ENCODE measurements at places on chromosomes 6 and 20.

- DNase-seq = no peak
These were observed 41.2 kb downstream of the SLX4IP start for GRCh38 chr20:10476319-10476724.

DNA sequence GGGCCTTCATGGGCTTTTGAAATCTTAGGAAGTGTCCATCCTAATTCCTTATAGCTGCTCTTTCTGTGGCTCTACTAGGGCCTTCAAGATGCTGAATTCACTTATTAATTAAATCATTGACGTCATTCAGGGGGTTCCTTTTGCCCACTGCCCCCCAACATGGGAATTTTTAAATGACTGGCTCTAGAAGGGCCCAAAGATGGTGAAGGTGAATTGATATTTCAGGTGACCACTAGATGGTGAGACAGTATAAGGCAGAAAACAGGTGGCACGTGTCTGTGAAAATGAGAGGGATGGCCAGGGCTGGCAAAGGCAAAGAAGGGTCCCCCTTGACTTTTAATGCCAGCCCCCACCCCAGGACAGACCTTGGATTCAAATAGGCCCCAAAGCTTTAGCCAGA lies 11.8 kb downstream of the GNAS start:
- no peak for DNase-seq

- DNase-seq = no peak
These were observed 114.2 kb upstream of the LY86 start for GRCh38 chr6:6474170-6474920.

DNA sequence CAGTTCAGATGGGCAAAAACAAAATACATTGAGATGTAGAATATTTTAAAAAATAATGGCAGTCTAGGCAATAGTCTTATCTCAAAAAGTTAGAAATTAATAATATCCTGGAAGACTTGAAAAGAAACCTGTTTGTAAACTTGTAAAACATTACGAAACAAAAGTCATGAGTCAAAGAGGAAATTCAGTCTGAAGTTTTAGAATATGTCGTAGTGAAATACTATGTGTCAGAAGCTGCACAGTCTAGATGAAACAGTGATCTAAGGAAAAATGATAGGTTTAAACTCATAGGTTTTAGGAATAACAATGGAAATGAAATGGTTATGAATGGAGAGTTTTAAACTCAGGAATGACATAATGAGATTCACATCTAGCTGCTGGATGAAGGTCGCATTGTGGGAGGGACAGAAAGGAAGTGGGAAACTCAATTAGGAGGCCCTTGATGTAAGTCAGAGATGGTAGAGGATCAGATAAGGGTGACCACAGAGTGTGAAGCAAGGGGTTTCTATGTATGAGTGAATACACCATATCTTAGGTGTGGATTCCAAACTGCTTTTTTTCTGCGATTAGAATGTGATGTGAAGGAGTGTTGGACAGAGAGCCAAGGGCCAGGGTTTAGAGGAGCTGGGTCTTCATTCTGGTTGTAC lies 2.8 kb downstream of the SNRPB2 start:
- no peak for DNase-seq

DNA sequence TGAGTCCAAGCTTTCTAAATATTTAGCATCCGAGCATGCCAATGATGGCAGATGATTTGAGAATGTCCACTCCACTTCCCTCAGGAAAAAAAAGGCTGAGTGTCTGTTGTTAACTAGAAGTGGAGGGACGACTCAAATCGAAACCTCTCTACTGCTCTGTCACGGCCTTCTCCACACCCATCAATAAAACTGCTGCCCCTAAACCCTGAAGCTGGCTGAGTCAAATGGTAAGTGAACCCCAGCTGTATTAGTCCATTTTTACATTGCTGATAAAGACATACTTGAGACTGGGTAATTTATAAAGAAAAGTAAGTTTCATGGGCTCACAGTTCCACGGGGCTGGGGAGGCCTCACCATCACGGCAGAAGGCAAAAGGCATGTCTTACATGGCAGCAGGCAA lies 707.0 kb downstream of the QKI start:
- no peak for DNase-seq

DNA sequence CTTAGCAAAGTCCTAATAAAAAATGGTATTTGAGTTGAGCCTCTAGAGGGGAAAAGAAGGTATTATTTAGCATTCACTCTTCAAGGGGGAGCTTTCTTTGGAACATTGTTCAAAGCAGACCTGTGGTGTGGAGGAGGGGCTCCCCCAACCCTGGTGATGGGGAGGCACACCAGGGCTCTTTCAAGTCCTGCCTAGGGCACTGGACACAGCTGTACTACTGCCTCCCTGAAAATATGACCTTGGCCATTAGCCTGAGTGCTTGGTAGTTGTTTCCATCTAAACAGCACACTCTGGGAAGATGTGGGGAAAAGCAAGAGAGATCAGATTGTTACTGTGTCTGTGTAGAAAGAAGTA lies 215.1 kb upstream of the CNR1 start:
- DNase-seq = no peak

GRCh38 chr6:20447157-20447556 lies 45.5 kb downstream of the E2F3 start:
- no peak for DNase-seq

DNA sequence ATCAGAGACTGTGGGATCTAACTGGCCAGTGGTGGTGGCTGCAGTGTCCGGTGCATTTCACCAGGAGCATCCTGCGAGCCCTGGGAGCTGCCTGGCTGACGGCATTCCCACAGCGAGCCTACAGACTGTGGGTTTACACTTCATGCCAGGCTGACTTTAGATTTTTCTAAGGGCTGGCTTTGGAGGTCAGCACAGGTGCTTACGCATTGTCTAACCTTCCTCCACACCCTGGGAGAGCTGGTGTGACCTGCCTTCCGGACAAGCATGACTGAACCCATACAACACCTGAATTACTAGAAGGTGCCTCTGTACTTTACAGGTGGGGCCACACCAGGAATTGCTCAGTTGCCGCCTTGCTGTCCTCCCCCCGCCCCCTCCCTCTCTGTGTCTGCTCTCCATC lies 96.2 kb downstream of the RREB1 start:
- no peak for DNase-seq

DNA sequence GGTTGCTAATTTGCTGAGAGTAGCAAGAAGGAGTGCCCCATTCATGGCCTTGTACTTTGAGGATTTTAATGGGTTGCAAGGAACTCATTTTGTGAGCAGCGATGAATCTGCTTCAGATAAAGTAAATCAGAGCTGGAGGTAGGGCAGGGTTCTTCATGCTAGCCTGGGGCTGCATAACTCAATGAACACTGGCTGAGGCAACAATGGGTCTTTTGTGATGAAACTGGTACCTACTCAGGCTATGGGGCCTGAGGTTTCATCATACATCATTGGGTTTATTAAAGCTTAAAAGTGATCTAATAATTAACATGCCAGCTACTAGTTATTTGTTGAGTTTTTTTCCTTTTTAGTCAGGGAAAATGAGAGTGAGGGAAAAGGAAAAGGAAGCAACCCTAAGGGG lies 106.9 kb downstream of the FAM50B start:
- DNase-seq = no peak

- no peak for DNase-seq
These were observed 151.1 kb downstream of the UBE3D start for GRCh38 chr6:82914511-82914910.

GRCh38 chr6:110089323-110089722 lies 90.1 kb downstream of the WASF1 start:
- DNase-seq = no peak

Measured in stimulated activated CD8-positive, alpha-beta memory T cell treated with anti-CD3 and anti-CD28 coated beads, Interleukin-7, amount 100 ng/mL, for 1 hour (primary cell).